ENCODE measurements at places on chromosomes 12 and 14.

DNA sequence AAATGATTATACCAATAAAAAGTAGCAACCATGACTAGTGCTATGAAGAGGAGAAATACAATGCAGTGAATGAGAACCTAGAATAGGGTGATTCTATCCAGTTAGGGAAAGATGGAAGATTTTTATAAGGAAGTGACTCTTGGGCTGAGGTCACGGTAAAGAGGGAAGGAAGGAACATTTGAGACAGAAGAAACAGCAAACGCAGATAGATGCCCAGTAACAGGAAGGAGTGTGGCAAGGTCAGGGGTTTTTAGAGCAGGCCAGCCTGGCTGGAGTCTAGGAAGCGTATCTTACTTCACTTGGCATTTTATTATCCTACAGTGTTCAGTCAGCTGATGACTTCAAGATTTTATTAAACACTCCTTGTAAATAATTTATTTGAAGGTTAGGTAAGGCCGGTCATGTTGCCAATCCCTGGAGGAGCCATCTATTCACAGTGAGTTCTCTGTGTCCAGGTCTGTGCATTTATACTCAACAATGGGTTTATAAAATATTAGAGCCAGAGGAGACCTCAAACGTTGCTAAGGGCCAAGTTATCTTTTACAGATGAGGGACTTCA is 170.6 kb downstream of the PRKCH start:
- no peak for DNase-seq

GRCh38 chr14:77808250-77808649 is 8.3 kb downstream of the ADCK1 start:
- DNase-seq = no peak

- no peak for DNase-seq
These were observed 13.4 kb downstream of the MMP17 start for GRCh38 chr12:131841547-131841946.

GRCh38 chr14:55604900-55605418 is 25.0 kb downstream of the KTN1 start:
- no peak for DNase-seq

GRCh38 chr12:116529686-116530085 is 29.5 kb upstream of the MAP1LC3B2 start:
- no peak for DNase-seq

GRCh38 chr14:80771201-80771600 is 170.3 kb downstream of the CEP128 start:
- DNase-seq = no peak

- no peak for DNase-seq
These were observed 95.2 kb downstream of the SSPN start for GRCh38 chr12:26290565-26290964.

GRCh38 chr14:27573018-27573417 is 975.2 kb upstream of the NOVA1 start:
- no peak for DNase-seq

- no peak for DNase-seq
These were observed 4.2 kb downstream of the SCNN1A start for GRCh38 chr12:6370994-6371754.

DNA sequence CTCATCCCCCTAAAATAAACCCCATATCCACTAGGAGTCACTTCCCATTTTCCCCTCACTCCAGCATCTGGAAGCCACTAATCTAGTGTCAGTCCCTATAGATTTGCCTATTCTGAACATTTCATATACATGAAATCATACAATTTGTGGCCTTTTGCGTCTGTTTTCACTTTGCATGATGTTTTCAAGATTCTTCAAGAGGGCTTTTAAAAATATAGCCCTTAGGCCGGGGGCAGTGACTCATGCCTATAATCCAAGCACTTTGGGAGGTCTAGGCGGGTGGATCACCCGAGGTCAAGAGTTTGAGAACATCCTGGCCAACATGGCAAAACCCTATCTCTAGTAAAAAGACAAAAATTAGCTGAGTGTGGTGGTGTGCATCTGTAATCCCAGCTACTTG is 104.7 kb downstream of the VEZT start:
- no peak for DNase-seq

- DNase-seq = no peak
These were observed 57.6 kb downstream of the BRMS1L start for GRCh38 chr14:35883677-35884293.

DNA sequence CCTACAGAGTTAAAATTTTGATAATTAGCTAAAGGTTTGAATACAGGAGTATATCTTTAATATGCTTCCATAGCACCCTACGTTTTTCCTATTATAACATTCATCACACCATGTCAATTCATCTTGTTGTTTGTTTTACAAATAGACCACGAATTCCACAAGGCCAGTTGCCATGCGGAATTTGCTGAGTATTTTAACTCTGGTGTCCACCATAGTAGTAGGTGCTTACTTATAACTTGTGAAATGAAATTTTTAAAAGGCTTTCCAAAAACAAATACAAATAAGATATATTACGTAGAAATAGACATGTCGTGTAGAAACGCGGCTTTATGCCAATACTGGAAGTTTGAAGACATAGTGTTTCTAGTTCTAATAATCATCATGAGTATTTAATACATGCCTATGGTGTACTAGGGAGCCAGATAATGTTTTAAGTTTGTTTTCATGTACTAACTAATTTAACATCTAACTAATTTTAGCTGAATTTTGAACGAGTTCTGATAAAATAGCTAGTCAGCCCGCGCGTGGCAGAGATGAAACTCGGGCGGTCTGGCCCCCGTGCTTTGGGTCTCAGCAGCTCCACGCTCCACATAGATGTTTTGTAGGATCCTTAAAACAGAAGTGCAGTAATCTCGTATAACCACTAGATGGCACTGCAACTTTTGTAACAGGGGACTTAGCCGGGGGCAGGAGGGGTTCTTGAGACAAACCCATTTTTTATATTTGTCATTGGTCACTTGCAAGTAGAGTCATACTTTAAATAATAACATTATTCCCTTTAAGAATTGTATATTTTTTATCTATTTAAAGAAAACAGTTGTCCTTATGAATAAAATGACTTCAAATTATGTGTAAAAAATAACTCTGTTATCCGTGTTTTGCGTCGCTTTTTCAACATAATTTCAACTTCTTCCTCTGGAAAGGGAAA is 10.2 kb downstream of the CD69 start:
- no peak for DNase-seq

GRCh38 chr12:18811273-18811672 is 73.4 kb downstream of the CAPZA3 start:
- DNase-seq = no peak

- DNase-seq = no peak
These were observed 57.0 kb downstream of the OTOGL start for GRCh38 chr12:80156306-80156705.

- no peak for DNase-seq
These were observed 60.0 kb downstream of the PLEKHG7 start for GRCh38 chr12:92762773-92763172.

GRCh38 chr14:21205026-21205677 is 49.3 kb upstream of the OR5AU1 start:
- no peak for DNase-seq

- no peak for DNase-seq
These were observed 690 bp upstream of the DTX3 start for GRCh38 chr12:57603815-57604453.

GRCh38 chr14:102283631-102284129 is 21.3 kb downstream of the MOK start:
- no peak for DNase-seq

DNA sequence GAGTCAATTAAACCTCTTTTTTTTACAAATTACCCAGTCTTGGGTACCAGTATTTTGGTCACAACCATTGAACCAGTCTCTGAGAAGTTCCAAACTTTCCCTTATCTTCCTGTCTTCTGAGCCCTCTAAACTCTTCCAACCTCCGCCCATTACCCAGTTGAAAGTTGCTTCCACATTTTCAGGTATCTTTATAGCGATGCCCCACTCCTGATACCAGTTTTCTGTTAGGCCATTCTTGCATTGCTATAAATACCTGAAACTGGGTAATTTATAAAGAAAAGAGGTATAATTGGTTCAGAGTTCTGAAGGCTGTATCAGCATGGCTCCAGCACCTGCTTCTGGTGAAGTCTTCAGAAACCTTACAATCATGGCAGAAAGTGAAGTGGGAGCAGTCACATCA is 31.7 kb downstream of the TTC5 start:
- no peak for DNase-seq

DNA sequence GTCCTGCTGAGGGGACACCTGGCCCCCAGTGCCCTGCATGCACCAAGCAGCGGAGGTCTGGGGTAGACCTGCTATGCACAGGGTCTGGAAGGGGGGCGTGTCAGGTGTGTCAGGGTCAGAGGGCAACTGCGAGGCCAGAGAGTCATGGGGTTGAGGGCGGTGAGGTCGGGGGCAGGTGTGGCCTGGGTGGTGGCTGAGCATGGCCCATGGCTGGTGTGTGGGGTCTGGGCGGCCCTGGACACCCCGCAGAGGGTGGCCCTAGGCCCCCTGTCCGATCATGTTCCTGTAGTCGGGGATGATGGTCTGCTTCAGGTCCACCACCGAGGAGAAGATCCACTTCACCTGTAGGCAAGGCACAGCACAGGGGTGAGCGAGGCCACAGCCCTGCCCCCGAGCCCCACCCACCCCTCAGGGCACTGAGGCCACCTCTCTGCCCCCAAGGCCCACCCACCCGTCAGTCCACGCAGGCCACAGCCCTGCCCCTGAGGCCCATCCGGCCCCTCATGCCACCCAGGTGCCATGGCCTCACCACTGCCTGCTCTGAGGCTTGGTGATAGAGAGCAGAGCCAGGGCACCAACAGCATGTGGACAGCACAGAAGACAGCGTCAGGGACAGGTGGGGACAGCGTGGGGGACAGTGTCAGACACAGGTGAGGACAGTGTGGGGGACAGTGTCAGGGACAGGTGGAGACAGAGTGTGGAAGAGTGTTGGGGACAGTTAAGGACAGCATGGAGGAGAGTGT is 211.3 kb downstream of the TMEM121 start:
- DNase-seq = no peak

GRCh38 chr12:49825360-49825970 is 2.7 kb downstream of the NCKAP5L start:
- DNase-seq = no peak

GRCh38 chr12:6618483-6619225 is 11.5 kb upstream of the CHD4 start:
- DNase-seq = no peak

GRCh38 chr12:111174251-111174960 is 194.5 kb downstream of the PHETA1 start:
- no peak for DNase-seq

DNA sequence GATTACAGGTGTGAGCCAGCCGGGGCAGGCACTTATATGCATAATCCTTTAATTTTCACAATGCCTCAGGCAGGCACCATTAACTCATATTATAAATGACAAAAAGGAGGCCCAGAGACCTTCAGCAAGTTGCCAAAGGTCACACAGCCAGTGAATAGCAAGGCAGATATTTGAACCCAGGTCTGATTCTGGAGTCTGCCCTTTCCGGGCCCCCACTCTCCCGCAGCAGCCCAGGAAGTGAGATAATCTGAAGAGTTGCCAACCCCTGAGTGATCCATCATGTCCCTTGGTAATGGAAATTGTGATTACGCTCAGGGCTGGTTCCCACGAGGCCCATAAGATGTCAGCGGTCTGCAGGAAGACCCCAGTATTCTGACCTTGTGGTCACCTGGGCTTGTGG is 95.3 kb upstream of the MED13L start:
- DNase-seq = no peak

DNA sequence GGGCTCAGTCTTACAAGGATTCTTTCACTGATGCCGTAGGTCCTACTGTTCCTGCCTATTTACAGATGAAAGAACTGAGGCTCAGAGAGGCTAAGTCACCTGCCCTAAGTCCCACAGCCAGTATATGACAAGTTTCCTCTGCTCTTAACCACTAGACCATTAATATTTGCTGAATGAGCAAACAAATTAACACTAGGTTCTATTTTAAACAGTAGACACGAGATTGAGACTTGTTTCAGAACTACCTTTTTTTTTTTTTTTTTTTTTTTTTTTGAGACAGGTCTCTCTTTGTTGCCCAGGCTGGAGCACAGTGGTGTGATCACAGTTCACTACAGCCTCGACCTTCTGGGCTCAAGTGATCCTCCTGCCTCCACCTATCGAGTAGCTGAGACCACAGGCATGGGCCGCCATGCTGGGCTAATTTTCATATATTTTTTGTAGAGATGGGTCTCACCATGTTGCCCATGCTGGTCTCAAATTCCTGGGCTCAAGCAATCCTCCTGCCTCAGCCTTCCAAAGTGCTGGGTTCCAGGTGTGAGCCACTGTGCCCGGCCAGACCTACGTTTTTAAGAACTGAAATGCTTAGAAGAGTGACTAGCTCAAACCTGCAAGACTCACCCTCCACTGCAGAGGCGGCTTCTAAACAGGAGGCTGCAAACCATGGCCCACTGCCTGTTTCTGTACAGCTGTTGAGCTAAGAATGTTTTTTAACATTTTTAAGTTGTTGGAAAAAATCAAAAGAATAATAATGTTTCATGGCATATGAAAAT is 12.9 kb downstream of the SYNE3 start:
- no peak for DNase-seq

DNA sequence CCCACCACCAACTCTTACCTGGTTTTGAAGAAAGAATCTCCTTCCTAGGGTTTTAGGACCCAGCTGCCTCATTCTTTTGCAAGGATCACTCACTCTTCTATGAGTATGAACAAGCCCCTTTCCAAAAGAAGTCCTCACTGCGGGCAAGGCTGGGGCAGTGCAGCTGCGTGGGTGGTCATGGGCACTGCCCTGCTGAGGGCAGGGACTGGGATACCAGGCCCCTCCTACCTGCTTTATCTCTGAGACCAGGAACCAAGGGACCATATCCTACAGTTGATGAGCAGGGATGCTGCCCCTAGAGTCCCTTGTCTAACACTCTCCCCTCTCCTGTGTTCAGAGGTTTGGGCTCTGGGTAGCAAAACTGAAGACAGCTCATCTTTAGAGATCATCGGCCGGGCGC is 20.5 kb downstream of the HPD start:
- no peak for DNase-seq

DNA sequence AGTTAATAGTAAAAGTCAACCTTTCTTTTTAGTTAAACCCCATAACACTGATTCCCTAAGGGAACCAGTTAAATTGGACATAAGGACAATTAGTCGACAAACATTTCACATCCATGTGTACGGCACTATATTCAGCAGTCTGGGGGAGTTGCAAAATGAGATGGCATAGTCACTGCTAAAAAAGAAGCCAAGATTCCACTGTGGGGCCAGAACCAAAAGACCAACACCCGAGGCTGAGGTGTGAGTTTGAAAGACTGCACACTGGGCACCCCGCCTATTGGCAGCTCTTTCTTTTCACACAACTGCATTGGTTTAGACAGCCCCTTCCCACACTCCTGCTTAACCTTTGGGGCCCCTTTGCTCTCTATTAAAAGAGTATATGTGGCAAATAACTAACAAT is 16.7 kb downstream of the SETD3 start:
- DNase-seq = no peak

- no peak for DNase-seq
These were observed 324.6 kb downstream of the RAD51B start for GRCh38 chr14:68144051-68144681.

- no peak for DNase-seq
These were observed 7.7 kb downstream of the RACGAP1 start for GRCh38 chr12:50017641-50018040.

- DNase-seq = no peak
These were observed 6.9 kb downstream of the DUSP6 start for GRCh38 chr12:89345376-89345775.
